ENCODE measurements at places on chromosomes 3 and 15.

- DNase-seq = no peak
Observed at GRCh38 chr3:1010228-1010627, 82.6 kb upstream of the CNTN6 start.

GRCh38 chr15:66838671-66839239, 136.7 kb downstream of the SMAD6 start:
- DNase-seq = no peak

DNA sequence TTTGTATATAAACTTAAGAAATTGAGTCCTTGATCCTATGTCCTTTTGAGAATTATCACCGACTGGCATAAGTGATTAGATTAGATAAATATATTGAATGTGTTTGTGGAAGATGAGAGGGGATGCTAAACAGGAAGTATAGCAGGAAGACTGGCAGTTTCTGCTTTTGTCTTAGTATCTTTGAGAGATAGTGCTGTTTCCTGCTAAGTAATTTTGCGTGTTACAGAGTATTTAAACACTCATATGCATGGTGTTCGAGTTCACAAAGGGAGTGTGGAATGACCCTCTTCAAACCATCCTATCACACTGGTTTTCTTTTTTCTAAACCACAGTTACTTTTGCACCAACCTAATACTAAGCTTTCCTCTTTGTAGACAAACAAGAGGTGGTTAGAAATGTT, 106.0 kb downstream of the KLHL25 start:
- DNase-seq = no peak

DNA sequence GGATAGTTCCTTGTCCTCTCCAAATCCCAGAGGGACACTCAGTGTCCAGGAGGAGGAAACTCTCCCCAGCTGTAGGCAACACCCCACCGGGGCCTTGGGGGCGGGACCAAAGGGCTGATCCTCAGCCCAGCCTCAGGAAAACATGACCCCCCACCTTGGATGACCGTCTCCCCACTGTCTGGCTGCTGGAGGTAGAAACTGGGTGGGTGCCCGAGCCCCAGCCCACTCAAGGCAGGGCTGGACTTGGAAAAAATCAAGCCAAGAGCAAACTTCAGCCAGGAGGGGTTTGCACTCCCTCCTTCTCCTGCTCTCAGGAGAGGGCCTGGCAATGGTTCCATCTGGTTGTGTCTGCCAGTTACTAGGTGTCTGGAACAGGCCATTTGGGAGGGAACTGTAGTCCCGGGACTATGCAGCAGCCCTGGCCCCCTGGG, 3.6 kb upstream of the RASL12 start:
- DNase-seq = no peak

DNA sequence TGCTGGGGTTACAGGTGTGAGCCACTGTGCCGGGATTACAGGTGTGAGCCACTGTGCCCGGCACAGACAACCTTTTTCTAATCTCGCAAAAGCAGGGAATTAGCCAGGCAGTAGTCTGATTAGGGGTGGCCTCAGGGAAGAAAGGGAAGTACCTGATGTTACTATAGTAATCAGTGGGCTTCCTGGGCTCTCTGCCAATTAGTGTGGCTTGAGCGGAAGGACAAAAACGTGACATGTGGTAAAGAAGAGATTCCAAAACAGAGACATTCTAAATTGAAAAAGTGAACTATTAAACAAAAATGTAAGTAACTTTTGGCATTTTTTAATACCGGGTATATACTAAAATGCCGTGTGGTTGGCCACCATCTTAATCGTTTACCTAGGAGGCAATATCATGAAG, 48.1 kb downstream of the CFAP20DC start:
- DNase-seq = no peak

DNA sequence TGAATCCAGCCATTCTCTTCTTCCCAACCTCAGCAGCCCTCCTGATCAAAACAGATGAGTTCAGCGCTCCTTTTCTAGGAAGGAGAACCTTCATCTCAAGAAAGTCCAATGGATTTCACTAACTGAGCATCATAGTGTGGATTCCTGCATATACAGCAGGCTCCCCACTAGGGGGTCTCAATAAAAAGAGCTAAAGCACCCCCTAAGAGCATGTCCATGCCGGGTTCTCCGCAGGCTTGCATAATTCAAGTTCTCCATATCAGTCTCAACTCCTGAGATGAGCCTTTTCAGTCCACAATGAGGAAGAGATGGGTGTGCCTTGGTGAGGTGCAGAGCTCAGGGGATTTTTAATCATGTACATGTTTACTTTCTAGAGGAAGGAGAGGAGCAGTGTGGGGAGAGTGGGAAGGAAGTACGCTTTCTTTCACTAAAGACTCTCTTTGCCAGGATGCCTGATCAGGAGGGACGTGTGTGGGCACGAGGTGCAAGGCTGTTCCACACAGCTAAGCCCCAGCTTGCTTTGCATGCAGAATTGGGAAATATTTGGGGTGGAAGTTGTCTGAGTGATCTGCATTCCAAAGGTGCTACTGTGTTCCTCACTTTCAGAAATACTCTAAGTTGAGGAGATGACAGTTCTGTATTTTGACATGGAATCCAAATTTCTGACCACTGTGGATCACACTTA, 563.5 kb downstream of the OCA2 start:
- DNase-seq = no peak

DNA sequence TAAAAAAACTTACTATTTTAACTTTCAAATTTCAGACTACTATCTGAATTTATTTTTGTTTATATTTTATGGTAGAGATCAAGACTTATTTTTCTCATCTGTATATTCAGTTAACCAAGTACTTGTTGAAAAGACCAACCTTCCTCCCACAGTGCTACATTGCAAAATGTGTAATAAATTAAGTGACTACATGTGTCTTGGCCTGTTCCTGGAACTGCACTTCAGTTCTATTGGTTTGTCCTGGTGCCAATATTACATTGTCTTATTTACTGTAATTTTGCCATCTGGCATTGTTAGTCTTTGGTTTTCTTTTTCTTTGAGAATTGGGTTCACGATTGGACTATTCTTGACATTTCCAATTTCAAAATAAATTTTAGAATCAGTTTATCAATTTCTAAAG, 138.4 kb upstream of the KCNMB2 start:
- no peak for DNase-seq

GRCh38 chr15:31560643-31561042, 234.0 kb downstream of the KLF13 start:
- DNase-seq = no peak

GRCh38 chr15:83657549-83657948, 3.6 kb downstream of the ADAMTSL3 start:
- DNase-seq = no peak

DNA sequence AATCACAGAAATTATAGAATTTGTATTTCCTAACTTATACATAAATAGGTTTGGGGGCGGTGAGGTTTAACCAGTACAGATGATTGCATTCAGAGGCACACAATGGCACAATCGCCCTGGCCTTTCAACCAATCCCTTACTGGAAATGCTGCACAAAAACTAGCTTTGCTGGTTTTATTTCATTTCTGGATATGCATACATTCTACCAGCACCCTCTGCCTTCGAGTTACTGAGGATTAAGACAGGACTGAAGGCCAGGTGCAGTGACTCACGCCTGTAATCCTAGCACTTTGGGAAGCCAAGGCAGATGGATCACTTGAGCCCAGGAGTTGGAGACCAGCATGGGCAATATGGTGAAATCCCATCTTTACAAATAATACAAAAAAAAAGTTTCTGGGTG, 336.1 kb downstream of the ARRDC4 start:
- DNase-seq = no peak

DNA sequence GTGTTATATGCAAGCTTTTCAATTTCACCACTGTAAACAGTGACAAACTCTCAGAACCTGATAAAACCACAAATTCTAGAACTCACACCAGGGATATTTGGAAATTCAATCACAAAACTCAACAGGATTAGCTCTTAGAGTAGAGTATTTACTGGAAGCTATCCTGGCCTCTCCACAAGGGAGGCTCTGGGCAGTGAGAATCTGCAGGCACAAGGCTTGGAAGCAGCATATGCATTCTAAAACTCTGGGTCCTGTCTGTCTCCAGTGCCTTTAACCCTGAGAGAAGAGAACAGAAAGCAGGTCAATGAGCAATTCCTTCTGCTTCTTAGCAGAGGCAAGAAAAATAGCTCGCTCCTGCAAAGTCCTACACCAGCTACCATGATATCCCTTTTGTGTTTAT, 23.4 kb downstream of the PLSCR4 start:
- DNase-seq = no peak

GRCh38 chr15:36161771-36162212, 417.6 kb upstream of the CDIN1 start:
- DNase-seq = no peak

- DNase-seq = no peak
Observed at GRCh38 chr15:39609166-39609916, 28.5 kb downstream of the THBS1 start.

GRCh38 chr3:124920718-124921117, 13.8 kb downstream of the MUC13 start:
- no peak for DNase-seq

GRCh38 chr3:118348169-118348557, 686.5 kb downstream of the IGSF11 start:
- DNase-seq = no peak

- no peak for DNase-seq
Observed at GRCh38 chr3:67381667-67382272, 272.6 kb downstream of the SUCLG2 start.

- DNase-seq = no peak
Observed at GRCh38 chr3:66075281-66075680, 36.6 kb upstream of the MAGI1 start.

- no peak for DNase-seq
Observed at GRCh38 chr3:170211668-170212067, 10.6 kb upstream of the PRKCI start.

GRCh38 chr3:188179006-188179966, 25.3 kb downstream of the LPP start:
- no peak for DNase-seq

DNA sequence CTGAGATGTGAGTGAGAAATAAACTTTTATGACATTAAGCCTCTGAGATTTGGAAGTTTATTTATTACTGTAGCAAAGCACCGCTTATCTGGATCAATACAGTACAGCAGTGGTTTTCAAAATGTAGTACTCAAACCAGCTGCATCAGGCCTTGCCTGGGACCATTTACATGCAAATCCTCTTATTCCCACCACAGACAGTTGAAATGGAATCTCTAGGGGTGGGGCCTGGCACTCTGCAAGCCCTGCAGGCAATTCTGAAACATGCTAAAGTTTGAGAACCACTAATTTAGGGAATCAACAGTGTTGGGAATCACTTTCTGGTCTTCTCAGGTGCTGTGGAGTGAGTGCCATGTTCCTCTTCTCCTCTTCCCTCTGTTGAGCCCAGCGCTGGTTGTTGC, 77.8 kb upstream of the TAMM41 start:
- no peak for DNase-seq

GRCh38 chr15:64691896-64692565, 83.4 kb downstream of the RBPMS2 start:
- no peak for DNase-seq

- no peak for DNase-seq
Observed at GRCh38 chr15:69504352-69505040, 51.9 kb downstream of the RPLP1 start.

DNA sequence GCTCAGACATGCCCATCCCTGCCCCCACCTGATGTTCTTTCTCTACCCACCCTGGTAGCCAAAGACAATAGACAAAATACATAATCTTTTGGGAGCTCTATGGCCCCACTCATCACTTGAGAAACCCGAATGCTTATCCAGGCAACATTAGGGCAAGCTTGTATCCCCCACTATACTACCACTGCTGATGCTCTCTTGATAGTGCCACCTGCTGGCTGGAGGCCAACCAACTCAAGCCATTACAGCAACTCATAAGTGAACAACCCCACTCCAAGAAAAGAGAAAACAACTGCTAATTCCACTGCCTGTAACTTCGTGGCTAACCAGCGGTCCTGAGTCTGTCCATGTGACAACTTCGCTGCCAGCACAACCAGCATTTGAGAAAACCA, 342.5 kb upstream of the TGFBR2 start:
- DNase-seq = peak; percentile 19

DNA sequence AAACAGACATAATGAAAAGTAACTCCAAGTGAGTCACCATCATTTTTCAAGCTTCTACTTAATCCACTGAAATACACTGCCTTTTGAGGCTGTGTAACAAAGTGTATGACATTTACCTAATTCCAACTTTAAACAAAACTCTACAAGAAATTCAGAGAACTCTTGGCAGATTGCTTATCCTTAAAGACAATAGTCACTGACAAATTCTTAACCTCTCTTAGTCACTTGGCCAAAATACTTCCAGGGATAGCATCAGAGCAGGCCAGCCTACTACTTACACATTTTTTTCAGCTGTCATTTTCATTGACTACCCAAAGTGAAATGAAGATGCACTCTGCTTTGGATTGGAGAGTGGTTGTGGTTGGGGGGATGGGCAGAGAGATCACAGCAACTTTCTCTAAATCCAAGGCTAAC, 3.6 kb downstream of the WWTR1 start:
- DNase-seq = no peak

GRCh38 chr3:186268616-186269448, 93.2 kb downstream of the DGKG start:
- no peak for DNase-seq

- no peak for DNase-seq
Observed at GRCh38 chr3:50260942-50261441, 8.0 kb upstream of the SEMA3B start.

- no peak for DNase-seq
Observed at GRCh38 chr3:178226094-178226493, 310.1 kb upstream of the KCNMB2 start.

- no peak for DNase-seq
Observed at GRCh38 chr3:23824699-23825444, 19.1 kb downstream of the UBE2E1 start.

- no peak for DNase-seq
Observed at GRCh38 chr3:933326-933725, 159.5 kb upstream of the CNTN6 start.

GRCh38 chr3:47681016-47681415, 100.7 kb downstream of the SMARCC1 start:
- no peak for DNase-seq

DNA sequence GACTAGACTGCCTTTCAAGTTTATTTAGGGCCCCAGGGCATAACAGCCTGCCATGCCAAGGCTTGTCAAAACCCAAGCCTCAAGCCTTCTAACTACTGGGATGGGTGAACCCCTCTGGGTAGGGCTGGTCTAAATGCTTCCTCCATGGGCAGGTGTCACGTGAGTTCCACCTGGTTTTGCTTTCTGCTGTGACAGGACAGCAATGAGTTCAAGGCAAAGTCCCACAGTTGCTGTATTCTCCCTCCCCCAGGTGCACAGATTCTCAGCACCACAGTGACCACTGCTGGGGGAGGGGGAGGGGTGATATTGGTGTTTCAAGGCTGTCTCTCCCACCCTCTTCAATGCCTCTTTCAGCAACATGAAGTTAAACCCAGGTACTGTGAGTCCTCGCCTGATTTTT, 46.9 kb upstream of the UBE2Q2 start:
- no peak for DNase-seq

- peak; percentile 33 for DNase-seq
Observed at GRCh38 chr3:68057637-68058320, 403.4 kb upstream of the SUCLG2 start.
